Islet precursor cell (in vitro differentiated cells): ENCODE measurements at places on chromosomes 12 and 14.

GRCh38 chr12:24023081-24023480, 73.6 kb upstream of the SOX5 start:
- no peak for DNase-seq

DNA sequence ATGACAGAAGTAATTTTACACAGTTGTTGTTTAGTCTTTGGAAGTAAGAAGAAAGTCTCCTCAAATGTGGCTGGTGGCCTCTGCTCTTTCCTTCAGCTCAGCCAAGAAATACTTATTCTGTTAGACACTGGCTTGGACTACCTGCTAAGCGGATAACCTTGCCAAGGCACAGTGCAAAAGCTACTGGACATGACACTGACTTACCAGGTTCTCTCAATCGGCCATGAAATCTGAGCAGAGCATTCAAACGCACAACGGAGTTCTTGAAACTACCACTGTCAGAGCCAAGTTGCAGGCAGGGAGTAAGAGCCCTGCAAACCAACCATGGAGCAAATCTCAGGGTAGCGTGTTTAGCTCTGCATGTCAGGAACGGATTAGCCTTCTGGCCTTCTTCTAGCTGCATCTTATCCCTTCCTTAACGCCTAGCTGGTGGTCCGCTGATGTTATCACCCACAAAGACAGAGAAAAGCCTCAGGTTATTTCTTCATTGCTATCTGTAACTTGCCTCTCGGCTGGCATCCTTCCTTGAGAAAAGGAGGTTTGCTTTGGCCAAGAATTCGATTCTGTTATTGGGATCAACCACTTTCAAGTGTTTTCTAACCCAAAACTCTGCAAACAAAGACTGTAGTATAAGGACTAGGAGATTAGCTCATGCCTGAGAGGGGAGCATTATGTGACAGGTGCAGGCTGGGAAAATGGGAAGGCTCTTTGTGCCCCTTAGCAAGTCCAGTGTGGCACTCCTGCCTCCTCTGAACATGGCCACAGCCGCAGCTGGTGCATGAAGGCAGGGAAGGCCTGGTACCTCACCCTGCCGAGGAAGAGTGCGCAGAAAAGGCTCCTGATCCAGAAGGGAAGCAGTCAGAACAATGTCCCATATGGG, 223.4 kb downstream of the GLT1D1 start:
- no peak for DNase-seq

DNA sequence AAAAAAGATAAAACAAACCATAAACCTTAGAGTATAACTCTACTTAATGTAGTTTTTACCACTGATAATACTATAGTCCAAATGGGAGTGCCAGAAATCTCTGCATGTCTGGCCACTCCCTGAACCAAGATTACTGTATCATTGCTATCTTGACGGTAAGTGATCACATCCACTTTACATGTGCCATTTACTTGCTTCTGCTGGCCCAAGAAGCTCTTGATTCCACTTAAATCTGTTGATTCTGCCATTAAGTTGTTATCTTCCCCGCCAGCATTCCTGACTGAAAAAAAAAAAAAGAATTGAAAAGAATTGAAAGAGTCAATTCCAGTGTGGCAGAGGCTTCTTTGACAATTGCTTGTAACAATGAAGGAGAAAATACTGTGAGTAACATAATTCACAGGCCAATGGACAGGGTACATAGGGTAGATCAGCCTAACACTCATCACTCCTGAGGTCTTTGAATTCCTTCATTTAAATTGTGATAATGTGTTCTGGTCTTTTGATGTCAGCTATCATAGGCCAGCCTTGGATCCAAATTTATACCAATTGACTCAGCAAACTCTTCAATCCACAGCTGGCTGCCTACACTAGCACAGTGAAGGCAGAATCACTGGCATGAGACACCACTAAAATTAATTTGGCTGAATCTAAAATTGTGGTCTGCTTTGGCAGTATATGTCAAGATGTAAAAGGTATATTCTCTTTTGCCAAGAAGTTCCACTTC, 665.2 kb upstream of the FLRT2 start:
- no peak for DNase-seq

DNA sequence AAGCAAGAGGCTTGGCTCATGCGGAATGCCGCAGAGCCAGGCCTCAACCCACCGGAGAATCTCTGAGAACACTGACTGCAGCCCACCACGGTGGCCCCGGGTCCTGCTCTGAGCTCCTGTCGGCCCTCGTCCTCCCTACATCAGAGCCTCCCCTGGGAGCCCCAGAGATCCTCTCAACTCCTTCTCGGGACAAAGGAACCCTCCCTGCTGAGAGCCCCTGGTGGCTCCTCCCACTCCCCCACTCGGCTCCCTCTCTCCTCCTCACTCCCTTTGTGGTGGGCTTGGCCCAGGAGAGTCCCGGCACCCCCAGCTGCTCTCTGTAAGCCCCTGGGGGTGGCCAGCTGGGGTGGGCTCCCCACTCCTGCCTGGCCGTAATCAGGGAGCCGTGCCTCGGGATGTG, 11.1 kb upstream of the INF2 start:
- no peak for DNase-seq

GRCh38 chr12:112283546-112283945, 98.7 kb downstream of the HECTD4 start:
- DNase-seq: no peak

GRCh38 chr12:131606218-131606901, 104.5 kb upstream of the SFSWAP start:
- no peak for DNase-seq

GRCh38 chr14:65471038-65471878, 58.7 kb downstream of the FUT8 start:
- peak; percentile 48 for DNase-seq

GRCh38 chr14:24179961-24180796, 8.3 kb downstream of the REC8 start:
- DNase-seq: peak; percentile 58

- DNase-seq: no peak
Observed at GRCh38 chr12:20109676-20110075, 258.7 kb upstream of the PDE3A start.

- no peak for DNase-seq
Observed at GRCh38 chr12:2884810-2885209, 5.9 kb upstream of the TULP3 start.

DNA sequence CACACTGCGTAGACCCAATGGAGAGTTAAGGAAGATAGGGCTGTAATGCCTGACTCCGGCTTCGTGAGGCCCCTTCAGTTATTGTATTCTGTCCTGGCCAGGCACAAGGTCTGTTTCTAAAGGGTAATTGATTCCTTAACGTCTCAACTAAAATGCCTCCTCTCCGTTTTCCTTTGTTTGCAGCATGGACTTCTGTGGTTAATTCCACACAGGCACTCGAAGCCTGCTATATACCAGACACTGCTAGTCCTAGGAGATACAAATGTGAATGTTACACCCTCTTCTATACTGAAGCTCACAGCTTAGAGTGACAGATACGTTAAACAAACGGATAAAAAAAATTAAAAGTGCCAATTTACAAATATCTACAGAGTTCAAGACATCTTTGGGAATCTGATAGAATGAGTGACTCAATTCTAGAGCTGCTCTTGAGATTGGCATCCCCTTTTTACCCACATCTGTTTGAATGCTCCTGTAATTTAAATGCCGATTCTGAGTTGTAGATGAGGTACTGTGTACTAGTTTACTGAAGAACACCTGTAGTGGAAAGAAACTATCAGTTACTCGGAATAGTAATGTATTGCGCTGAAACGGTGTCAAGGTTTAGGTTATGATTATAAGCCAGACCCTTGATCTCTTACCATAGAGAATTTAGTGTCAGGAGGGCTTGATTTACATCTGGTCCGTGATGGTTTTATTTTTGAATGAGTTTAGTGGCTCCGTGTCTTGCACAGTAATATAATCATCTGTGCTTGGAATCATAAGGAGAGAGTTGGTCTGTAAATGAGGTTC, 784 bp downstream of the PSMA6 start:
- DNase-seq: no peak
